GM12878 (cell line): ENCODE measurements at places on chromosomes 7 and 10. TPM values are rescaled to one million over a fixed set of nuclear protein-coding genes. Genes with fewer than 3 reads are reported as not detected.

The TEX36 gene
- total RNA-seq, result not detected in 2 replicates

DNA sequence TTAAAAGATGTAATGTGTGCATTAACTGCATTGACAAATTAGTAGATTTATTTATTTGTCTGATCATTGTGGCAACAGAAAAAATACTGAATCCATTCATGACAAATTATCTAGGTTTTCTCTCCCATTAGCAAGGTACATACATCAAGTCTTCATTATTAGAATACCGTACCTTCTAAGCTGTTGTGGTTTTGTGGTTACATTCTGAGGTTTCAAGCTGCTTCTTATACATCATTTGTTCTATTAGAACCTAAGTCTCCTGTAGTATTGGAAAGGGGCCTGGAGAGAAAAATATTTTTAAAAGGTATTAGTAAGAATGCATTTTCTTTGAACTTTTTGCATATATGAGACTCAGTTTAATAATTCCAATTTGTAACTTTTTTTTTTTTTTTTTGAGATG is 26.3 kb upstream of the CACNB2 start:
- DNase-seq, result no peak

- DNase-seq, result no peak
These were observed 217.5 kb downstream of the MACC1 start for GRCh38 chr7:19999681-20000080.

DNA sequence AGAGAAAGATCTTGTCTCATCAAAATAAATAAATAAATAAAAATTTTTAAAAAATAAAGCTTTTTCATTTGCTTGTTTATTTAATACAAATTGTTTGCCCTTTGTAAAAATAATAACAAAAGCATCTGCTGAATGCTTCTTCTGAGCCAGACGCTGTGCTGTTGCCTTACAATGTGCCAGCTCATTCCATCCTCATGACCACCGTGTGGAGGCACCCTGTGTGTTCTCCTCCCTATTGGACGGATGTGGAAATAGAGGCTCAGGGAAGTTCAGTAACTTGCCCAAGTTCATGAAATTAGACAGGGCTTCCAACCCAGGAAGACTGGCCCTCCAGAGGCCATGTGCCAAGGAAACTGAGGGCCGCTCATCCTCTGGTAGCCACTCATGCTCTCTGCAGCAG is 120.6 kb downstream of the SH3PXD2A start:
- DNase-seq, result no peak

DNA sequence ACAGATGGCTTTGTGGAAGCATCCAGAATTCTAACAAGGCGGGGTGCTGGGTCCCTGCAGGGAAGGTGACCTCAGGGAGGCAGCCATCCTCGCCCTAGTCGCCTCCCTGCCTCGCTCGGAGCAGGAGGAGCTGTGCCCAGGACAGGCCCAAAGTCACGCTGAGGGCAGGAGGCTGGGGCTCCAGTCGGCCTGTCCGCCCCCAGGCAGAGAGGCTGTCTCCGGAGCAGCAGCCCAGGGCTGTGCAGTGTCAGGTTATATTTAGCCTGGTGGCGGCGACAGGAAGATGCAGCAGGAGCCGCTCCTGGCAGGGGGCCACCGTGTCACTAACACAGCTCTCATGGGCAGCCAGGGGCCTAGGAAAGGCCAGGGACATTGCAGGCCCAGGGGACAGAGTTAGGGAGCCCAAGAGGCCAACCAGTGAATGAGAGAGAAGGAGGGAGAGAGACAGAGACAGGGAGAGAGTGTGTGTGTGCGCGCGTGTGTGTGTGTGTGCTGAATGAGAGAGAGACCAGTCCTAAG is 13.5 kb downstream of the KCNH2 start:
- no peak for DNase-seq

DNA sequence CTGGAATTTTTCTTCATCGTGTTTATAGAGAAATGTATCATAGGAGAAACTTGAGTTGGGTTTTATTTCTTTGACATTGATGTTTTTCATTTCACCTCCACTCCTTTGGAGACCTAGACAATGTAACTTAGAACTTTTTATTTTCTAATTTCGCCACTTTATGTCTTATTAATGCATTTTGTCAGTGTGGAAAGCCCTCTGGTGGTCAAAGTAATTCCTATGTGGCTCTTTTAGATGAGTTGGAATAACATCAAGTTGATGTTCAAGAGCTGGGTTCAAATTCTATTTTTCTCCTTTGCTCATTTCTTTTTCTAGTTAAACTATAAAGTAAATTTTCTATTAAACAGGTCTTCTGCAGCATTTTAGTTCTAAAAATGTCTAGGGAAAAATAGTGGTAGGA is 478.6 kb downstream of the LRMDA start:
- no peak for DNase-seq

- no peak for DNase-seq
These were observed 27.6 kb downstream of the COBL start for GRCh38 chr7:51288896-51289622.

DNA sequence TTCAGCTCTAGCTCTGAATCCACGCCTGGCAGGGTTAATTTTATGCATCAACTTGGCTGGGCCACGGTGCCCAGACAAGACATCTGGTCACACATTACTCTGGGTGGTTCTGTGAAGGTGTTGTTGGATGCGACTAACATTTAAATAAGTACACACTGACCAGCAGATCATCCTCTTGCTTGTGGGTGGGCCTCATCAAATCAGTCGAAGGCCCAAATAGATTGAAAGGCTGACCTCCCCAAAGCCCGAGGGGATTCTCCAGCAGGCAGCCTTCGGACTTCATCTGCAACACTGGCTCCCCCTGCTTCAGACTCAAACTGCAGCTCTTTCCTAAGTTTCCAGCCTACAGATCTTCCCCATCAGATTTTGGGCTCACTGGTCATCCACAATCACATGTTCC is 53.6 kb downstream of the SFMBT2 start:
- no peak for DNase-seq
